ENCODE measurements at places on chromosomes 2 and 18.

- DNase-seq: no peak
Measured at GRCh38 chr2:144931960-144932359, 412.0 kb upstream of the ZEB2 start.

- DNase-seq: no peak
Measured at GRCh38 chr2:38933653-38934052, 44.0 kb downstream of the ARHGEF33 start.

- no peak for DNase-seq
Measured at GRCh38 chr2:190664240-190664639, 15.4 kb downstream of the NAB1 start.

GRCh38 chr2:18479947-18480369 lies 80.5 kb downstream of the RDH14 start:
- no peak for DNase-seq

GRCh38 chr2:236998758-236999157 lies 86.9 kb upstream of the COPS8 start:
- DNase-seq: no peak

- no peak for DNase-seq
Measured at GRCh38 chr2:151522556-151522955, 112.9 kb downstream of the RIF1 start.

DNA sequence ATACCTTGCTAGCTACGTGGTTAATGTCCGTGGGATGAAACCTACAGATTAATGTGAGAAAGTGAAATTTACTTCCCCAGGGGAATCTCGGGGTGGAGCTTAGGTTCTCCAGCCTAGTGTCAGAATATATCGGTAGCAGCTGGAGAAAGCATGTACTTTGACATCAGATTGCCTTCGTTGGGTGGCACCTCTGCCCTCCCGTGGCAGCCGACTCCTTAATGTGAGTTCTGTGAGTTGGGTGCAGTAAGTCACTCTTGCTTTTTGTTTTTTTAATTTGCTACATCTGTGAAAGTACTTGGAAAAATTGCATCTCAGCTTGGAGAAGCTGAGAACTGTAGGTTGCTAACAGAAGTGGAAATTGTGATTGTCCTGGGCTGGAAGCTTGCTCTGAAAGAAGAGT lies 3.6 kb downstream of the KLF11 start:
- no peak for DNase-seq

DNA sequence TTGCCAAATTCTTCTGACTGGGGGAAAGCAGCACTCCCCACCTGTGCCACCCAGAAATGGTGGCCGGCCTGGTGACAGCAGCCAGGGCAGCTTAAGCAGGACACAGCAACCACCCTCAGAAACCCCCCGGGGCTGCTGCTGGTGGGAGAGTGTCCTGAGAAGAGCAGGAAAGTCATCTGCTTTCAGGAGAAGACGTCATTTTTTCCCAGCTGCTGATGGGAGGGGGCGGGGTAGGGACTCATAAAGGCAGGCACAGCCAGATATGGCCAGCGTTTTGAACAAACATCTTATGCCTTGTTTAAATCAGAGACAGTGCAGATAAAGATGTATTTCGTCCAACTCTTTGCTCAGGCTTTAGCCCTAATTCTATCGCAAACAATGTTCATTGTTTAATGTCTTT lies 139.5 kb downstream of the LRRC30 start:
- DNase-seq: no peak

DNA sequence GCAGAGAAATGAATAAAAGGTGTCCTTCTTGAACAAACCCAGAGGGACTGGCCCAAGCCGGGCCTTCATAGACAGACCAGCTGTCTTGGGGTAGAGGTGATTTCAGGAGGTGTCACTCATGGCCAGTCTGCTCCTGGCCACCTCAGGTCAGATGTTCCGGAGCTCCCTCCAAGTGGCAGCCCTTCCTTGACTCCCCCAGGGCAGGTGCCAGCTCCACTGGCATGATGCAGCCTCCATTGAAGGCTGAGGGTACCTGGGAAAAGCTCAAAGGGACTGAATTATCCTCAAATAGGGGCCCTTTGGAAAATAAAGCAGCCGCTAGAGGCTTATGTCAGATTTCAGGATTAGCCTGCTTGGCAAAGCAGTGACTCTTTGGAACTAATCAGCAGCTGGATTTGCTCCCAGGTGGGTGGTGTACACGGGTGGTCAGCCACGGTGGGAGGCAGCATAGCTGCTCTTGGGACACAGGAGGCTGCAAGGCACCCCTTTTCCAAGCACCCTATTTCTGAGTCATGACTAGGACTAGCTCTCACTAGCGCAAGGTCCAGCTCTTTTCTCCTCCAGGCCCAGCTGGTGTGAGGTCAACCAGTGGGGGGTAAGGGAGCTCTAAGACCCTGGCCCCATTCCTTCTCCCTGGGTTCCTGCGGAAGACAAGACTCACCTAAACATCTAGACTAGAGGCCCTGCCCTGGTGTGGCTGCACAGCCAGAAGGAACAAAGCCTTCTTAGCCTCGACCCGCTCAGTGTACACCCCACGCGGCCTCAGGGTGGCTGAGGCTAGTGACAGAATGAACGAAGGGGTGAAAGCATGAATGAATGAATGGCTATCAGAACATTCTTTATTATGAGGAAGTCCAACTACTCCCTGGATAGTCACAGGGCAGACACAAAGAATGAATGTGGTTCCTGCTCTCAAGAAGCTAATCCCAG lies 29.3 kb downstream of the HS1BP3 start:
- DNase-seq: no peak

- DNase-seq: no peak
Measured at GRCh38 chr18:37483984-37484819, 81.4 kb downstream of the CELF4 start.

DNA sequence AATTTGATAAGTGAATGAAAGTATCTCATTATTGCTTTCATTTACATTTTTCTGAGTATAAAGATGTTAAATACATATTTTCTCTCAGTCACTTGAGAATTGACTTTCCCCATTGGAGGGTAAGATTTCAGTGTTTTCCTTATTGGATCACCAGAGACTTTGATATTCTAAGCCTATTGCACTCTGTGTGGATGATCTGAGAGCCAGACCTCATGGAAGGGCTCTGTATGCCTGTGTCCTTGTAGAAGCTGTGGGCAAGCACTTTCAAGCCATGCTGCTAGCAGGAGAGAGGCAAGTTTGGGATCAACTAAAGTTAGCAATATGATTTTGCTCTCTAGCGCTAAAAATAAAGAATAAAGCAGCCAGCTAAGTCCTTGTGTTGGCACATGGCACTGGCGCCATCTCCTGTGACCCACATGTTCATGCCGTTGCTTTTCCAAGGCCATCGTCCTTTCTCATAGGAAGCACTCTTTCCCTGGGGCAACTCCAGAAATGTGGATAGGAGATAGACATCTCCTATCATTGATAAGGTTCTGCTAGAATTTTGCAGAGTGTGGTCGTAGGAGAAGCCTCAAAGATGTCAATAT lies 72.6 kb downstream of the AOX1 start:
- no peak for DNase-seq

- DNase-seq: no peak
Measured at GRCh38 chr2:32212295-32212694, 46.6 kb downstream of the SLC30A6 start.

GRCh38 chr2:223894009-223894408 lies 51.1 kb downstream of the WDFY1 start:
- DNase-seq: no peak

DNA sequence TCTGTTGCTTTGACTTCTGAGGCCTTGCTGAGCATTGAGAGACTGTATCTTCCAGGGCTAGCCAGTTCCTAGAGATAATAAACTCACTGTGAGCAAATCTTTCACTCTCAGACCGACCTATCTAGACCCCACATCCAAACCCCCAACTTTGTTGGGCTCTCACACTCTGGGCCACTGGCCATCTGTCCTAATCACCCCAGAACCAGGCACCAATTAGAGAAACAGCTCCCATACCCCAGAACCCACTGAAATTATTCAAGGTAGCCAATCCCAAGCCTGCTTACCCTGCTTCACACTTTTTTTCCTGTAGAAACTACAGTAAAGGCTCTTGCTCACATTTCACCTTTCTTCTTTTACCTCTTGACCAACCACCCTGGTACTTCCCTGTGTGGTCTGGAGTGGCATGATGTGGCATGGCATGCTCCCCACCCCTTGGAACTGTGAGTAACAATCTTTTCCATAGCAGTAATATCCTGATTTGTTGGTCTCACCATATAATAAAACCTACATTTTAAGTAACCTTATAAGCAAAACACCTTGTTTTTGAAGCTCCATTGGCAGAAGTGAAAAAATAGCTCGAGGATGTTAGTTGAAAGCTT lies 55.2 kb downstream of the ANKRD12 start:
- DNase-seq: no peak

- no peak for DNase-seq
Measured at GRCh38 chr2:240788482-240788881, 31.5 kb downstream of the KIF1A start.

DNA sequence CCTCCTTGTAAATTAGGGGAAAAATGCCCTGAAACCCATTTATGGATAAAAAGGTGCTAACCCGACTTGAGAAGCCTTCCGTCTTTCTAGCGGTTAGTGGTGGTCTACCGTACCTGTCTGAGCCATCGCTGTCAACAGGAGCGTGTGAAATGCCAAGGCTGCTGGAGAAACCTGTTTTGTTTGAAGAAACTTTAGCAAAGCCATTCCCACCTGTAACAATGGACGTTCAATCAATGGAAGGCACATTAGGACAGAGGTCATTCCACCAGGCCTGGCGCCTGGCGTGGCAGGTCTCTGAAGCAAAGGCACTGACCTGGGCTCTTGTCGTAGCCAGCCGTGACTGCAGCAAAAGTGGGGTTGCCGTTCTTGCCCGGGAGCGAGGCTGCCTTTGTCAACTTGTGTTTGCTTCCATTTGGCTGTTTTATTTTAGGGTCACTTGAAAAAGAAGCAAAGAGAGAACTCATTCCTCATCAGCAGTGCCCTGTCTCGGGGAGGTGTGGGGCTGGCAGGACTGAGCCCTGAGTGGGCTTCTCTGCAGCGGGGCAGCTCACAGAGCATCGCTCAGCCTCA lies 47.2 kb downstream of the ZAP70 start:
- DNase-seq: no peak

DNA sequence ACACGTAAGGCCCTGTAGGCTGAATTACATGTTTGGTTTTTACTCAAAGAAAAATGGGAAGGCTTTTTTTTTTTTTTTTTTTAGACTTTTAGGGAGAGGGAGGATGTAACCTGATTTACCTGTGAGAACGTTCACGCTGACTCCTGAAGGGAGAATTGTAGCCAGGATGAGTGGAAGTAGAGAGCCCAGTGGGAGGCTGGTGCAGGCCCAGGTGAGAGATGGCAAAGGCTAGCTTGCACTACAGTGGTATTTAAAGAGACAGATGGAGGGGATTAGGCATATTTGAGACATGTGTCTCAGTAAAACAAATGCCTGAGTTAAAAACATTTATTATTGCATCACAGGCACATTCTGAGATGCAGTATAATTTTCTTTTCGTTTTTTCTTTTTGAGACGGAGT lies 107.9 kb downstream of the CCDC85A start:
- no peak for DNase-seq

DNA sequence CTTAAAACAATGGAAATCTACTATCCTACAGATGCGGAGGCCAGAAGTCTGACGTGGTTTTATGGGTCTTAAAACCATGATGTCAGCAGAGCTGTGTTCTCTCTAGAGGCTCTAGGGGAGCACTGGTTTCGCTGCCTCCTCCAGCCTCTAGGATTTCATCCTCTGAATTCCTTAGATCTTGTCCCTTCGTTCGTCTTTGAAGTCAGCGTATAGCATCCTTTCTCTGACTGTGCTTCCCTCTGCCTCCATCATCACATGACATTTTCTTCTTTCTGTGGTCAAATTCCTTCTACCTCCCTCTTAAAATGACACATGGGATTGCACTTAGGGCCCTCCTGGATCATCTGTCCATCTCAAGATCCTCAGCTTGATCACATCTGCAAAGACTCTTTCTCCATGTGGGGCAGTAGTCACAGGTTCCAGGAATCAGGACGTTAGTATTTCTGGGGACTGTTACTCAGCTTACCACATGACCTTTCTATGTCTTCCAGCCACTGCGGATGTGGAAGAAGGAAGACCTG lies 22.7 kb upstream of the NCK2 start:
- no peak for DNase-seq

DNA sequence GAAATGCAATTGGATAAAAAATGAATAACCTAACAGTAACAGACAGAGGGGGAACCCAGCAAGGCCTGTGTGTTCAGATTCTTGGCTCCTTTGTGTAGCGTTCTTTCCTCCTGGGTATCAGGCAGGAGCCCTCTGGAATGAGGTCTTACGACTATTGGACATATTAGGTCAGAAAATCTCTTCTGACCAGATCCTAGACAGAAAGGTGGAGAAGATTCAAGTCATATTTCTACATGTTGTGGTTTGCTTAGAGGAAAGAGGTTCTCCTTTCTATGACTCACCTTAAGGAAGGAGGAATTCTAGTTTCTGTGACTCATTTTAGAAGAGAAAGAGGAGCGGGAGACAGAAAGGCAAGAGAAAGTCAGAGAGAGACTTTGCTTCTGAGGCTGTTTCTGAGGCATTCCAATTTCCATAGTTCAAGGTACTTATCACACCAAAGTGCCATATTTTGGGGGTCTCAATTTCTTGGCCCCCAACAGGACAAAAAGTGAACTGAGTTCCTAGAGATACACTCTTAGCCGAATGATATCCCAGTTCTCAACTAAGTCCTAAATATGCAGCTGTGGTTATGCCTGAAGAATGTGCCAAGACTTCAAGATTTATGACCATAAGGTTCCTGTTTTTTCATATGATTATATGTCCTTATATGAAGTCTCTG lies 618.6 kb downstream of the ZEB2 start:
- DNase-seq: no peak

GRCh38 chr2:150292807-150293206 lies 194.7 kb downstream of the RND3 start:
- no peak for DNase-seq

- DNase-seq: no peak
Measured at GRCh38 chr2:130915595-130916437, 79.1 kb downstream of the ARHGEF4 start.

DNA sequence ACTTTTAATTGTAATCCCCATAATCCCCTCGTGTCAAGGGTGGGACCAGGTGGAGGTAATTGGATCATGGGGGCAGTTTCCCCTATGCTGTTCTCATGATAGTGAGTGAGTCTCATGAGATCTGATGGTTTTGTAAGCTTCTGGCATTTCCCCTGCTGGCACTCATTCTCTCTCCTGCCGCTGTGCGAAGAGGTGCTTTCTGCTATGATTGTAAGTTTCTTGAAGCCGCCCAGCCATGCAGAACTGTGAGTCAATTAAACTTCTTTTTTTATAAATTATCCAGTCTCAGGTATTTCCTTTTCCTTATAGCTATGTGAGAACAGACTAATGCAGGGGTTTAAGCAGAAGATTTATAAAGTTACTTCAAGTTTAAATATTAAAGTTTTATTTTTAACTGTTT lies 655.2 kb downstream of the EPHA4 start:
- DNase-seq: no peak

GRCh38 chr2:184743096-184743495 lies 144.8 kb downstream of the ZNF804A start:
- no peak for DNase-seq

Measured in CD4-positive, alpha-beta T cell treated with Interferon gamma for 1 hour (primary cell).